Posterior cingulate gyrus (tissue), 11 donors: ENCODE measurements at places on chromosomes 1 and 21.
A peak's percentile ranks its signal among the peaks of the same experiment; 100 is the strongest.

GRCh38 chr1:205444300-205444930 lies 11.4 kb downstream of the BLACAT1 start:
- no peak for DNase-seq

DNA sequence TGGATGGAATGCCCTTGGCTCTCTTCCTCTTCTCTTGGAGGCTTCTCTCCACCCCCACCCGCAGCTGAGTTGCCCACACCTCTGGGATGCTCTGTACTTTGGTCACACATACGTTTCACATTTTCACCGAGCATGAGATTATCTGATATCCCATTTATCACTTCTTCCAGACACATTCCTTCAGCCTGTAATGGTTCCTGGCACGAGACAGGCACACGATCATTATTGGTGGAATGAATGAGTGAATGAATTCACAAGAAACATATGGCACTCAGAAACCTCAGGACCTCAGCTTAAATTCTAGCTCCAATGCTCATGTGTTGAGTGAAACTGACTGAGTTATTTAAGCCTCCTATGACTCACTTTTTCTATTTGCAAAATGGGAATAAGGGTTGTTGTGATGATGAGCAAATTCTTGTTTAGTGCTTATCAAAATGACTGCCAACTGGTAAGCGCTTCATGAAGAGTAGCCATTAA lies 242.7 kb upstream of the JUN start:
- DNase-seq, result no peak

GRCh38 chr1:94118013-94118412 lies 2.9 kb downstream of the ABCA4 start:
- no peak for DNase-seq

DNA sequence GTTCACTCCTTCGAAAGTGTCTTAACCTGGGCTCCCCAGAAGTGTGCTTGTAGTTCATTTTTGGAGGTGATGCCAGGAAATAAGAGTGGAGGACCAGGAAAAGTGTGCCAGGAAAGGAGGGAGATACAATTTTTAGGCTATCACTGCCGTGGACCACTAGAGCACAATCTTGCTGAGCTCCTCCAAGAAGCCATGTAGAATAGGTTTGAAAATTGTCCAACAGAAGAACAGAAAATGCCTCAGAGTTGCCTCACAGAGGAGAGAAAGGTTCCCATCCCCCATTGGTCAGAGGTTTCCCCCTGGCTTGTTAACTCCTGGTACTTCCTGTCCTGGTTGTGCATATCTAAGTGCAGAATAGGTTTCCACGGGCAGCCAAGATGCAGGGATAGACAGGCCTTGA lies 41.6 kb downstream of the CATSPERE start:
- no peak for DNase-seq

- DNase-seq, result no peak
Measured at GRCh38 chr1:61253912-61254633, 171.7 kb downstream of the NFIA start.

DNA sequence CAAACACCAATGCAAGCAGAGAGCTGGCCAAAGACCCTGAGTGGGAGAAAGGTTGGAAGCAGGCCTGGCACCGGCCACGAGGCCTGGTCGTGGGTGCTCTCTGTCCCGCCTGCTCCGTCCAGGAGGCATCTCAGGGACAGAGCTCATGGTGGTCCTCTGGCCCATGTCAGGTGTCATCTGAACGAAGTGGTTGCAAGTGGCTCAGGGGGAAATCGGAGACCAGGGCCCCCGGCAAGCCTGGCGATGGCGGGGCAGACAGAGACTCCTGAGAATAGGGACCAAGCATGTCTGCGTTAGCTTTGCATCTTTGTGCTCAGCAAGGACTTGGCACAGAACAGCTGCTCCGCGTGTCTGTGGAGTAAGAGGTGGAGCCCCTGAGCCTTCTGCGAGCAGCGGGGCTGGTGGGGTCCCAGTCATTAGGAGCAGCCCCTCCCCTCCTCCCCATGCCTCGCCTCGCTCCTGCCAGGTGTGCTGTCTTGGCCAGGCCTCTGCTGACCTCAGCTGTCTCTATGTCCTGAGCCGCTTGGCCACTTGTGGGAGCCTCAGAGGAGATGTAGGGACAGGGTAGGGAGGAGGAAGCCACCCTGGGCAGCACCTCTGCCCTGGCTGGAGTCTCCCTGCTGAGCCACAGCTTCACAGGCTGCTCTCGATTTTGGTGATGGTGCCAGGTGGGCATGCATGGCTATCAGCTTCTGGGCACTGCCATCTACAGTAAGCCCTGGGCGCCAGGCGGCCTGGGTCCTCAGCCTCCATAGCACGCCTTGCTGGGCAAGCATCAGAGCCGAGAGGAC lies 362.9 kb upstream of the VAMP3 start:
- DNase-seq, result peak; percentile 55

- DNase-seq, result no peak
Measured at GRCh38 chr1:154463512-154463990, 38.5 kb upstream of the TDRD10 start.

- DNase-seq, result no peak
Measured at GRCh38 chr1:11492235-11492634, 13.3 kb downstream of the DISP3 start.

GRCh38 chr1:153670257-153670858 lies 435 bp downstream of the ILF2 start:
- DNase-seq, result no peak

DNA sequence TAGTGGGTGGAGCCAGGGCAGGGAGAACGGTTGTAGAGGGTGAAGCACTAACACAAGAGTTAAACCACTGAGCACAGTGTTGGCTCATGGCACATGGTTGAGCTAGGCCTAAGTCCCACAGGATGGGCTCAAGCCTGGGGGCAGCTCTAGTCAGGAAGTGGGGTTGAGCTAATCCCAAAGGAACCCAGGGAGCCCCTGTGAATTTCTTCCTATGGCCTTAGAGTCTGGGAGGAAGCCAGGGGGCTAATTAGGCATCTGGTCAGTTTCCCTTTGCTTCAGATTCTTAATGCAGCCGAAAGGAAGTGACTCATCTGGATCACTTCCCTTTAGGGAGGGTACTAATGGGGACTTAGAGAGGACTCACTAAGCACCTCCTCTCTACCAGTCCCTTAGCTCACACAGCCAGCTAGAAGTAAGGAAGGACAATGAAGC lies 10.1 kb downstream of the CFAP45 start:
- DNase-seq, result no peak

- no peak for DNase-seq
Measured at GRCh38 chr1:19850214-19850613, 32.0 kb upstream of the OTUD3 start.

DNA sequence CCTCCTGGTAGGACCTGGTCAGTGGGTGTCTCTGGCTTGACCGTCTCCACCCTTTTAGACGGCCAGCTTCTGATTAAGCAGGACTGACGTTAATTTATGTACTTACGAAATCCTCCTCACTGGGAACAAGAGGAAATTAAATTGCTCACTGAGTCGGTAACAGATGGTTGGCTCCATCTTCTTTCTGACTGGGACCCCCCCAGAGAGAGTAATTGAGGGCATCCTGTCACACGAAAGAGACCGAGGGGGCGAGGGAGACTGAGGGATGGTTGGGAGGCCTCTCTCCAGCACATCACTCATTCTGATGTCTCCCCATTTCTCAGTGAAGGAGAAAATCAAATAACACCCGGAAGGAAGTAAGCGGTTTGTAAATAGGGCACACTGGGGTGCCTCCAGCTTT lies 104.8 kb downstream of the OMA1 start:
- DNase-seq, result no peak

DNA sequence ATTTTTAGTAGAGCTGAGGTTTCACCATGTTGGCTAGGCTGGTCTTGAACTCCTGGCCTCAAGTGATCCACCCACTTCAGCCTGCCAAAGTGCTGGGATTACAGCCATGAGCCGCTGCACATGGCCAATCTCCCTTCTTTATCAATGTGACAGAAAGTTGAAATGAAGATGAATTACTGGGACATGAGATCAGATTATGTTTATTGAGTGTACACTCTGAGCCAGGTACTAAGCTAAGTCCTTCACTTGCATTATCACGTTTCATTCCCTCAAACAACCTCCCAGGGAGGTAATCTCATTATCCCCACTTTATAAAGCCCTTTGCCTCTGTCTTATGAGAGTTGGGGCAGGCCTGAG lies 6.3 kb upstream of the CHI3L2 start:
- no peak for DNase-seq

DNA sequence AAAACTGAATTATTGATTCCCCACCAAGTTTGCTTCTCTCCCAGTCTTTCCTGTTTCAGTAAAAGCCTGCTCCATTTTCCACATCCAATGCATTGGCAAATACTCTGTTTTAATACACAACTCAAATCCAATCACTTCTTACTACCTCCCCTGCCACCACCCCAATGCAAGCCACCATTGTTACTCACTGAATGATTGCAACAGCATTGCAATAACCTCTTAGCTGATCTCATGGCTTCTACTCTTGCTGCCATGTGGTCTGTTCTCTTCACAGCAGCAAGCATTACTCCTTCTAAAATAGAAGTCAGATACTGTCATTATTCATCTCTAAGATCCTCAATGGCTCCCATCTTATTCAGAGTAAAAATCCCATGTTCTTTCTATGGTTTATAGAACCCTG lies 123.4 kb downstream of the ATP6V1G3 start:
- no peak for DNase-seq

GRCh38 chr1:50422946-50423669 lies at the start of gene DMRTA2:
Gene DMRTA2 (minus strand): TSS chr1:50423443. CDS start chr1:50421536, 1,907 bp downstream.
- no peak for DNase-seq

- DNase-seq, result no peak
Measured at GRCh38 chr1:116104667-116105066, 6.5 kb upstream of the MAB21L3 start.

DNA sequence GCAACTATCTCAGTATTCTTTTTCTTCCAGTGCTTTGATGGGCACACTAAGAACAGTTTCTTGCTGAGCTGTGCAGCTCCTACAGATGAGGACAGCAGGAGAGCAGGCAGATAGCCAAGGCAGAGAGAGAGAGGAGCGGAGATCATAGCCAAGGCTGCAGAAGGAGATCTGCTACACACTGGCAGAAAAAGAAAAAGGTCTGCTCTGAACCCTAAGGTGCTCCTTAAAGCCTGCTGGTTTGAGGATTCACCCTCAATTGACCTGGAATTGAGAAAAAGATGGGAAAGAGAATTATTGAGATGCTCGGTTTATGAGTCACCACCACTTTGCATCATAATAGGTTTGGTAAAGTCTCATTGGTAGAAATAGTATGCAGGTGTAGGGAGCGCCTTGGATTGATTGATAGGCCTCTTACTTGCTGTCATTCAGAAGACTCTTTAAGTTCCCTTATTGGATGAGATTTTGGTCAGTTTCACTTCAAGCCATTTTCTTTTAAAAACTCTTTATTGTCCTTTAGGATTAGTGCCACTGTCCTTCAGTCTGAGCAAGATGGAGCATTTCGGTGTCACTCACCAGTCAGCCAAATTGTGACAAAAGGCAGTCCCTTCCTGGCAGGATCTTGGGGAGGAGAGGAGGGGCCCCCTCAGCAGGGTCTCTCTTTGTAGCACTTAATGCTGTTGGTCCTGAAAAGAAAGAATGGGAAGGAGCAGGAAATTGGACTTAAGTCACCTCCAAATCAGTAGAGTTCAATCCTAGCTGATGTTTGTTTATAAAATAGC lies 685.0 kb downstream of the ADGRL2 start:
- peak; percentile 70 for DNase-seq

GRCh38 chr1:219049501-219049900 lies 124.2 kb upstream of the LYPLAL1 start:
- no peak for DNase-seq

DNA sequence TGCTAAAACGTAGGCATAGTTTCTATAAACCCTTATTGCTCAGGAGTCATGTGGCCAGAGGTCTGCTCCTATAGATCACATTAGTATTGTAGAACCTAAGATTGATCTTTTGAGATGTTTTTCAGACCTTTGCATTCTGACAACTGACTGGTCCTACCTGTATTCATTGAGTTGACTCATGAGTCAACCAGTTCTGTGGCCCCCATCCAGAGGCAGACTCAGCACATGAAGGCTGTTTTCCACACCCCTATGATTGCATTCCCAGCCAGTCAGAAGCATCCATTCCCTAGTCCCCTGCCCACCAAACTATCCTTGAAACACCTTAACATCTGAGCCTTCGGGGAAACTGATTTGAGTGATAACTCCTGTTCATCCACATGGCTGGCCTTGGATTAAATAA lies 451.7 kb downstream of the SIPA1L2 start:
- no peak for DNase-seq

- DNase-seq, result no peak
Measured at GRCh38 chr1:81007024-81007423, 793.7 kb upstream of the ADGRL2 start.

- no peak for DNase-seq
Measured at GRCh38 chr1:198686069-198686728, 47.4 kb downstream of the PTPRC start.

DNA sequence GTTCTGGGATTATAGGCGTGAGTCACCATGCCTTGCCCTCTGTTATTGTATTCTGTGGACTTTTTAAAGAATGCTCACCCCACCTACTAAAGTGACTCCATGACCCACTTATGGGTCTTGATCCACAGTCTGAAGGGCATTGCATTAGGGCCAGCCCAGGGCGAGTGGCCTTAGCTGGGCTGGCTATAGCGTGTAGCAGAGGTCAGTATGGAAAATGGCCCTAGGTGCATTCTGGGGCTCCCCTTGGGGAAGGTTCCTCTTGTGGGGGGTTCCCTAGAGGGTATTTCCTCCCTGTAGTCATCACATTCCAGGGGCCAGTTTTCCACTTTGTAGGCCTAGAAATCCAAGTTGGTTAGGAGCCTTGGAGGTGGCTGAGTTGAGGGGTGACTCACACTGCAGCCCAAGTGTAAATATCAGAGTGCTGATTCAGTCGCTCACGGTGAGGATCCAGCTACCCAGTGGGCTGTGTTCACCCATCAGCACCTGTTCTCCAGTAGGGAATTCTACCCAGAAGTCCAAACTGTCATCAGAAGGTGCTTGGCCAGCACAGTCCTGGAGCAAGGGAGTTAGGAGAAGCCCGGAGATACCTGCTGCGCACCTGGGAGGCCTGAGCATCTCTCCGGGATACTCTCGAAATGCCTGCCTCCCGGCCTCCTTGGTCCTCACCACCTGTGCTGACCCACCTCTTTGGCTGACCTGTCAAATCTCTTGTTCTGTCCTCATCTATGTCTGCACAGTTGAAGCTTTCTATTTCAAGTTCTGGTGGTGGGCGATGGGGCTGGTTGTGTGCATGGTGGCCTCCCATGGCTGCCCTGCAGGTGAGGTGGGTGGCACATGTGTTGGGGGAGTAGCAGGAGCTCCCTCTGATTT lies 52.2 kb downstream of the NENF start:
- no peak for DNase-seq

DNA sequence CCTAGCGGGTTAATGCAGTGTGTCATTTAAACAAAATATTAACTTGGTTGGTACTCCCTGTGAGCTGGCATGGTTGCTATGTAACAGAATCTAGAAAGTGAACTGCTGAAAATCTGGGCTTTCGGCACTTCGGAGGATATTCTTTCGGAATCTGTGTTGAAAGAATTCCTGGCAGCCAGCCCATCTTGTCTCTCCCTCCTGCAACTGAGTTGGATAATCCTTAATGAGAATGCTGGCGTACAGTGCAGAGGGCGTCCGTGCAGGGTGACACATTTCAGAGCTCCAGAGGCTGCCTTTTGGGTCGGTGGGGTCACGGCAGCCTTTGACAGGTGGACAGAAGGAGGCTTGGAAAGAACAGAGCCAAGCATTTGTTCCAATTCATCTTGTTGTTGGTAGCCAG lies 3.7 kb downstream of the KAZN start:
- peak; percentile 16 for DNase-seq

- no peak for DNase-seq
Measured at GRCh38 chr1:60279798-60280197, 206.2 kb upstream of the C1orf87 start.
